Activated CD4-positive, alpha-beta T cell treated with anti-CD3 and anti-CD28 coated beads, Interleukin-2, amount 10 ng/mL, durations not matched to agents 7 days and 5 days (primary cell): ENCODE measurements at places on chromosomes 12 and 14.

GRCh38 chr14:81551471-81551870 lies 17.8 kb upstream of the SEL1L start:
- DNase-seq = no peak

GRCh38 chr12:25694072-25694471 lies 141.0 kb upstream of the LMNTD1 start:
- DNase-seq = no peak

- no peak for DNase-seq
These were observed 35.8 kb downstream of the PRMT8 start for GRCh38 chr12:3526776-3527175.

DNA sequence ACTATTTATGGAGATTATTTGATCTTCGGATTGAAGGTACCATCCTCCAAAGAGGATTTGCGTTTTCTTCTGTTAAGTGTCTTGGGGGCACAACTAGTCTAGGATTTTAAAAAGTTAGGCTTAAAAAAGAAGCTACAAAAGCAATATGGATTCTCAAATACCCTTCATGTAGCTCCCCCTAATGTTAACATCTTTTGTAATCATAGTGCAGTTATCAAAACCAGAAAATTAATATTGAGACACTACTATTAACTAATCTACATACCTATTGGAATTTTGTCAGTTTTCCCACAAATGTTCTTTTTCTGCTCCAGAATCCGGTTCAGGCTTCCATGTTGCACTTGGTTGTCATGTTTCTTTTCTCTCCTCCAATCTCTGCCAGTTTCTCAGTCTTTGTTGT lies 62.5 kb downstream of the BICDL1 start:
- DNase-seq = no peak

GRCh38 chr12:108845696-108846095 lies 11.7 kb downstream of the SSH1 start:
- no peak for DNase-seq

- no peak for DNase-seq
These were observed 1.3 kb downstream of the AK7 start for GRCh38 chr14:96393071-96393691.

DNA sequence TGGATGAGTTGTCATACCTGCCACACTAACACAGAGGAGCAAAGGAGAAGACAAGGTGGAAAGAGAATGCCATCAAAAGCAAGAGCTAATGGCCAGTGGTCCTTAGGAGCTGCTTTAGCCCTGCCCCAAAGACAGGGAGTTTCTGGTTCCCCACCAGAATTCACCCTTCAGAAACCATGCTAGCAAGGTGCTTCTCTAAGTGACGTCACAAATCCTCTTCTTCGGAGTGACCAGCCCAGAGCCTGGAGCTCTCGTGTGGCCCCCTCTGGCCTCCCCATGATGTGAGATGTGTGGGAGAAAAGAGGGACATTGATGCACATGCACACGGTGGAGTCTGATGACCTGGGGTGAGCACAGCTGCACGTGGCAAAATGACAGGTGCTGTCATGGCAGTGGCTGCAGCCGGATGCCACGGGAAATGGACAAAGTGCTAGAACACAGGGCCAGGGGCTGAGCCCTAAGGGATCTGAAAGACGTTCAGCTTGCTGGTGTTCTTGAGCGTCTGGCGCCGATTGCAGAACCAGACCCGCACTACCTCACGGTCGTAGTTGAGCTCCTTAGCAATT lies 16.9 kb upstream of the TFCP2 start:
- no peak for DNase-seq

DNA sequence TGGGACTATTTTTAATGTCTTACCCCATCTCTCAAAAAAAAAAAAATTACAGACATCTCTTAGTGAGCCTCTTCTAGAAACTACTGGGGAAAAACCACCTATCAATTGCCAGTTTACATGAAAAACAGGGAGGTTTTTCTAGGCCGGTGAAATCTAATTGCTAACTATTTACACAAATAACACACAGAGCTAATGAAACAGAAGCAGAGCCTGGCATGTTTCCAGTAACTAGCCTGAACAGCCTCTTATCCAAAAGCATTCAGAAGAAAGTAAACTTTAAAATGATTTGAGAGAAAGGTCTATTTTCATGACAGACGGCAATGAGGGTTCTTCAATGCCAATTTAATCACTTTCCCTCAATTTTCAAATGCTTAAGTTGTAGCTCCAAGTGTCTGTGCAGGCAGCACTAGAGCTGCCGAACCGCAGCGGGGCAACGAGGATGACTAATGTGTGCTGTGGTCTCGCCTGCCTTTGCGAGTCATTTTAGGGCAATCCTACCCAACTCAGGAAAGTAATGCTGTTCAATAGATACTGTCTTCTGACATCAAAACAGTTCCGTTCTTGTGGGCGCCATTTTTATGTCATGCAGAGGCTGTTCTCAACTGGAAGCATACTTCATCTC lies 84.6 kb downstream of the SETD3 start:
- DNase-seq = peak; percentile 29

DNA sequence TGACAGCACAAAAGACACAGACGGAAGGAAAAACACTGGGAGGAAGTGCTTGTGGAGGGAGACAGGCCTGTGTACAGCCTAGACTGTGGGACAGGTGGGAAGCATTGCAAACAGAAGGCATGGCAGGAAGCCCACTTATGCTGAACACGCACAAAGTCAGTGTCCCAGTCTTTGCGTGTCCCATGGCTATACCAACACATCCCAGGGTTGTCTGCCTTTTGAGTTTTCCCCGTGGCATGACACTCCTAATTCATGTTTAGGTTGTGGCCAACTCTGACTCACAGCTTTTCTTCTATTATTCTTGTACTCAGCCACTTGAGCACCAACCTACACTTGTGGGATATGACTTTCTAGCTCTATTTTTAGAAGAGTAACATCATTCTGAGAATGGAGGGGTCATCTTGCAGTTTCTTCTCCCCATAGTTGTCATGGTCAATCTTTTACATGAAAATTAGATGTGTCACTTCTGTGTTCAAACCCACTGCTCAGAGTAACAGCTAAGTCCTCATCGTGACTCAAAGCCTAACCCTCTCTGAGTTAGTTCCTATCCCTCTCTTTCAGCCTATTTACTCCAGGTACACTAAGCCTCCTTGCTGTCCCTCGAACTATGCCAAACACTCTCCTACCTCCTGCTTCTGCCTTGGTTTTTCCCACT lies 27.5 kb upstream of the JPH4 start:
- DNase-seq = no peak

GRCh38 chr14:100972118-100972897 lies 68.8 kb upstream of the RTL1 start:
- DNase-seq = no peak

DNA sequence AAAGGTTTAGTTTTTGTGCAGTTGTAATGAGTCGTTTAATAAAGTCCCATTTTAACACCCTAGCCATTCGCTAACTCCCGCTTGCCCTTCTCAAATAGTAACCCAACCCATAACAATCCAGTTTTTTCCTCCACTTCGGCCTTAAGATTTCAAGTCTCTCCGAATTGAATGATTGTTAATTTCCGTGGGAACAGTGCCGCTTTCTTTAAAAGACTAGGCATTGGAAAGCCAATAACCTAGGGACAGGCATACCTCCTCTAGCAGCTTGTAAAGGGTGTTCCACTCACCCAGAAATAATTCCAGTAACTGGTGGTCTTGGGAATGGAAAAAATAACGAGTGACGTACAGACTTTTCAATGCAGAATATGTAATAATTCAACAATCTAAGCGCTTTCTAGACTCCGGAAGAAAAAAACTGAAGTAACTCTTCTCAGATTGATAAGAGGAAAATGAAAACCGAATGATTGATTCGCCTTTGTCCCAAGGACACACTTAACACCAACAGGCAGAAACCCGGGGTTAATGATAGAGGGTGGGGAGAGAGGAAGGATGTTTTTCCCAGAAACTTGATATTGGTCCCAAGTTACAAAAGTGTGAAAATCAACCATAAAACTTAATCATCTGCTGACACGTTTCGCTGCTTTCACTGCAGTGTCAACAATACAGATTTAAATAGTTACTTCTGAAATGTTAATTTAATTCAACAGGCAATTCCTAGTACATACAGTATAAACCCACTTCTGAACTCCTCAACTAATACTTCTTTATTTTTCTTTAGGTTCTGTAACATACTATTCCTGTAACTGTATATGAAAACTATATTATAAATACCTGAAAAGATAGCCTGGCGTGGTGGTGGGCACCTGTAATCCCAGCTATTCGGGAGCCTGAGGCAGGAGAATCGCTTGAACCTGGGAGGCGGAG lies 1.0 kb upstream of the SINHCAF start:
- DNase-seq = no peak

- DNase-seq = no peak
These were observed 9.7 kb downstream of the TCL1B start for GRCh38 chr14:95695913-95696312.

GRCh38 chr14:25607192-25607591 lies 557.2 kb upstream of the STXBP6 start:
- no peak for DNase-seq

GRCh38 chr12:84117190-84117589 lies 795.4 kb downstream of the SLC6A15 start:
- DNase-seq = no peak

GRCh38 chr14:49940808-49941421 lies 48.0 kb downstream of the ARF6 start:
- peak; percentile 43 for DNase-seq

DNA sequence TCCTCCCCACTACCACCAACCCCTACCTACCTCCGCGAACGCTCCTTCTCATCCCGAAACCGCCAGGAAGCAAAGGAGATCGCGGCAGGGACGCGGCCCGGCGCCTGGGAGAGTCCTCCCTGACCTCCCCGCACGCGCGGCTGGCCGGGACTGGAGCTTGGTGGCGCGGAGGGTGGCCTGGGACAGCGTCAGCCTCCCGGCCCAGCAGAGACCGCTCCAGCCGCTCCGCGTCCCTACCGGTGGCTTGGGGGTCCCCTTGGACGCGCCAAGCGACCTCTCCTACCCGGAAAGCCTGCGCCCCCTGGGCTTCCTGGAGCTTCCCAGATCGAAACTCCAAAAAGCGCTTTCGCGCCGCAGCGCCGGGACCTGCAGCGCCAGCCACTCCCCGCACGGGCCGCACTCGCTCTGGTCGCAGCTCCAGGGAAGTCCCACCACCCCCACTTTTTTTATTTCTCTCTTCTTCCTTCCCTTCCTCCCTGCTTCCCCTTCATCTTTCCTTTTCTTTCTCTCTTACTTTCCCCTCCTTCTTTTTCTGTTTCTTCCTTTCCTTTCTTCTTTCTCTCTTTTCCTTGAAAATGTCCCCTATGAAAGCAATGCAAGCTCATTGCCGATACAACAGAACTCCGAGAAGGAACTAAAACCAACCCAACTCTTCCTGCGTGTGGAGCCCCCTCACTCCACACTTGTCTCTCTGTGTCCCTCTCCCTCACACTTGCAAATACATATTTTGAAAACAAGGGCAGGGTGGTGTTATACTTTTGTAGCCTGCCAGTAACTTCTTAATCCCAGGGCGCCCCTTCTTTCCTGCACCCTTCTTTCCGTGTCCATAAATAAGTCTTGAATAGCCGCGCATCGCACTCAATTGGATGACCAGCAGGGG lies 3.8 kb downstream of the DIO3 start:
- no peak for DNase-seq

- DNase-seq = no peak
These were observed 310.2 kb downstream of the APAF1 start for GRCh38 chr12:98955284-98955683.

GRCh38 chr12:24496755-24497154 lies 452.1 kb downstream of the BCAT1 start:
- no peak for DNase-seq

DNA sequence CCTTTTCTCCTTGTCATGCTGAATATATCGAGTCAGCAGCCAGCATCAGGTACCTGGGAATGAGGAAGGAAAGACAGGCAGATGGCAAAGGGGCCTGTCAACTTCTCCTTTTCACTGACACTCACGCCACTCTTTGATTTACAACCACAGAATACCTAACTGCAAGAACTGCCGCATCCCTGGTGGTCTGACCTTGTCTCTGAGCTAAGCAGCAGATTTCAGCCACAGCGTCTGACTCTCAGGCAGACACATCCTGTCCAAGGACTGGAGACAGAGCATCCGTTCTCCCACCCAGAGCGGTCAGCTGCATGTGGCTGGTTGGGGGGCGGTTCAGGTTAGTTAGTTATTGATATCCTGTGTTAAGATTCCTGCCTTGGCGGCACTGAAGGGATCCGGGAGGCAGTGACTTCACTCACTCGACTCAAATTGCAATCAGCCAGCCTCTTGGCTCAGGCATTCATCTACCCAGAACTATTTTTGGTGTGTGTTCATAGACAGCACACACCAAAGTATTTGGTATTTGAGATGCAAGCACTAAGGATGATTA lies 11.2 kb upstream of the MAP1LC3B2 start:
- DNase-seq = no peak

- DNase-seq = no peak
These were observed 103.0 kb downstream of the PUS7L start for GRCh38 chr12:43655586-43655985.

- DNase-seq = no peak
These were observed 22.7 kb downstream of the CMKLR1 start for GRCh38 chr12:108316176-108317086.

DNA sequence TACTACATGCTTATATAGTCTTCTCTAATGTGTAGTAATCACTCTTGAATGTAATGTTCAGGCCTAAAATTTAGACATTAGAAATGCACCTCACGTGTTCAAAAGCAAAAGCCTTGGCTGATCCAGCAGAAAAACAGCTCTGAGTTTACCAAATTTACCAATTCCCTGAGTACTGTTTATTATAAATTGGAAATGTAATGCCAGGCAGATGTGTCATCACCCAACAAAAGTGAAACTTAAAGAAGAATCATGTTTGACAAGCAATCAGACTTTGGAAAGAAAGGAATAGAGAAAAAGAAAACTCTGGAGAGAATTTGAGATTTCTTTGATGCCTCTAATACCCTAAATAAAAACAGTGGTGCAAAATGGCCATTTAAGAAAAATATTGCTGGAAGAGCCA lies 26.5 kb upstream of the STRAP start:
- DNase-seq = no peak

DNA sequence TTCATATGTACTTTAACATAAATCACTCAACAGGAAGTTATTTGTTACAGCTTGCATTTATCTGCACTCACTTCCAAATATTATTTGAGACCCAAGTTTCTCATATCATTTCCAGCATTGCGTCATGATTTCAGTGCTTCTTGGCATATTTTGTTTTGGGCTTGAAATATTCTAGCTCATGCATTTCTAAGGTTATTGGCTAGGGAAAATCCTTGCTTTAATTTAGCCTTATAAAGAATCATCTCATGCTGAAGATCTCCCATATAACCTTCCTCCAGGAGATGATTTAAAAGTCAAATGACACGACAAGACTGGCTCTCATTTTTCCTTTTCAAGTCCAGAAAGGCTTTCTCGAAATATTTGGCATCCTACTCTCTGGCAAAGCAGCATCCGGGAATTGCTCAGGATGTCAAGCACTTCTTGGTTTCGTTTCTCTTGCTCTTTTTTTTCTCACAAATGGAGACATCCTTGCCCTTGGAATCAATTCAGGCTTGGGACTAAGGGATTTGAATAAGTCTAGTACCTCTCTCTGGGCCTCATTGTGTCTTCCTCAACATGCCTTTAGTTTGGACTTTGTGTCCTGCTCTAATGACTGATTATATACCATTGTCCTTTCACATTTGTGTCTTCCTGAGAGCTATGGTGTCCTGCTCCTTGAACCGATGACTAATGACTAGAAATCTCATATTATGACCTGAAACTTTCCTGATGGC lies 295.0 kb downstream of the RMST start:
- DNase-seq = no peak

- DNase-seq = no peak
These were observed 6.6 kb downstream of the TMEM263 start for GRCh38 chr12:106962286-106962685.

- no peak for DNase-seq
These were observed 1.3 kb upstream of the JDP2 start for GRCh38 chr14:75426332-75427125.

- DNase-seq = no peak
These were observed 280.4 kb upstream of the GARIN6 start for GRCh38 chr12:99367181-99367580.
